ENCODE measurements at places on chromosomes 4 and X.

DNA sequence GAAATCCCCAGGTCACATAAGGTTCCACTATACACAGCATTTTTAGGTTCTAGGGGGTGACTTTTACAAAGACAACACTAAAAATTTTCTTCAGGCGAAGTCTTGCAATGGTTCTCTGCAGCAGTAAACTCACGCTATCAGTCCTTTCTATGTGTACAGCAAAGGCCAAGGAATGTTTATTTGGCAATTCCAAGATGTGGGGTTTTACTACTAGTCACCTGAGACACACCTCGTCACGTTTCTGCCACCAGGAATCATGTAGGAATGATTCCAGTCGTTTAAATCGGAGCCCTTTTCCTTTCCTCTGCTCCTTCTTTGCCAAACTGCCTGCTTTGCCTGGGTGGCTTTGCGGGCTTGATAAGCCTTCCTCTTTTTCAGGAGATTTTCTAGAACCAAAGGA is 75.9 kb upstream of the ENPEP start:
- DNase-seq = no peak

- no peak for DNase-seq
Measured at GRCh38 chr4:5416637-5417036, 291.7 kb downstream of the EVC2 start.

DNA sequence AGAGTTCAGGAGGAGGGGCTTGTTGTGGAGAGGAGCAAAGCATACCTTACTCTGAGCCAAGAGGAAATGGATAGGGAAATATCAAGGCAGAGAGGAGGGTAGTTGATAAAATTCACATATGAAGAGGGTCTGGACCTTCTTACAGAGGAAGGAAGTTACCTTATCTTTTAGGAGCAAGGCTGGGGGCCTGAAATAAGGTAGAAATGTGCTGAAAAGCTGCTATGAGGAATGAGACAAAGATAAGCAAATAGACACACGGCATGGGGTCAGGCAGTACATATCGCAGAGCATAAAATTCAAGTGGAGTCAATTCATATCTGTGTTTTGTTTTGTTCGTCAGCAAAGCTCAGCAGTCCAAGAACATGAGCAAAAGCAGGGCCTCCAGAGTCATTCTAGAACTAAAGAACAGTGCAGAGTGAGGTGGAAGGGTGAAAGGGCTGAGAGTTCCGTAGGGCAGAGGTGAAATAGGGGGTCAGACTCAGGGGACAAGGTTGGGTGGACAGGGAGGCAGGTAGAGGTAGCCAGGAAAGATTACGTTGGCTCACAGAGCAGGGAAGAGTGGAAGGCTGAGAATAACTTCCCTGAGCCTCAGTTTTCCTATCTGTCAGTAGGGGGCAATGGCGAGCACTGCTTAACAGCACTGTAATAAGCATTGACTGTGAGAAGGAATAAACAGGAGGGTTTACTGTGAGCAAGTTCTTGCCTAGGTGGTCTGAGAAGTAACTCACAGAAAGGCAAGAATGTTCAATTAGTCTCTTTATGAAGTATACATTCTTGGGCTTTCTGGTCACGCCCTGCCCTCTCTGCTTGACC is 9.2 kb downstream of the VSIG4 start:
- DNase-seq = peak; percentile 32

DNA sequence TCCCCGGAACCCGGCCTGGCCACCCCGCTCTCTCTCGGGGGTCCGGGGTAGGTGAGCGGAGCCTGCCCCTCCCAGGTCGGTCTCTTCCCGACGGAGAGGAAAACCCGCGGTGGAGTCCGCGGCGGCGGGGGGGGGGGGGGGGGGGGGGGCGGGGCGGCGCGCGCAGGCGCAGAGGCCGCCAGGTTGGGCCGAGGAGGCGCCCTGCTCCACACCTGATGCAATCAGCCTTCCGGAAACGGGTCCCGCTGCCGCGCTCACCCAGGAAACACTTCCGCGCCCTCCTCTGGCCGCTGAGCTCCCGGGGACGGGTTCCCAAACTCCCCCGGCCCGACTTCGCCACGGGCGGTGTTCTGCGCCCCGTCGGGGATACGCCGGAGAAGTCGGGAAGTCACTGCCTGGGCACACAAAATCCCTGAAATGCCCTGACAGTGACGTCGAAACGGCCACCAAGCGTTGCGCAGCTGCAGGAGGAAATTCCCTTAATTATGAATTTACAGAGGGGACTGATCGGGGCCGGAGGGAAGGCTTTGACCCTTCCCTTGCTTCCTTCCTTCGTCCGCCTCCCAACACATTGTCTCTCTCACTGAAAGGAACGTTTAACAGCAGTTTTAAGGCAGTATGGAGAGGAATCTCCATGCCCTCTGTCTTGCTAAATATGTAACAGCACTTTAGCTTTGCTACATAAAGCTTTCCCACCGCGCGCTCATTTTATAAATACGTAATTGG is 2.1 kb upstream of the APBB2 start:
- peak; percentile 73 for DNase-seq

DNA sequence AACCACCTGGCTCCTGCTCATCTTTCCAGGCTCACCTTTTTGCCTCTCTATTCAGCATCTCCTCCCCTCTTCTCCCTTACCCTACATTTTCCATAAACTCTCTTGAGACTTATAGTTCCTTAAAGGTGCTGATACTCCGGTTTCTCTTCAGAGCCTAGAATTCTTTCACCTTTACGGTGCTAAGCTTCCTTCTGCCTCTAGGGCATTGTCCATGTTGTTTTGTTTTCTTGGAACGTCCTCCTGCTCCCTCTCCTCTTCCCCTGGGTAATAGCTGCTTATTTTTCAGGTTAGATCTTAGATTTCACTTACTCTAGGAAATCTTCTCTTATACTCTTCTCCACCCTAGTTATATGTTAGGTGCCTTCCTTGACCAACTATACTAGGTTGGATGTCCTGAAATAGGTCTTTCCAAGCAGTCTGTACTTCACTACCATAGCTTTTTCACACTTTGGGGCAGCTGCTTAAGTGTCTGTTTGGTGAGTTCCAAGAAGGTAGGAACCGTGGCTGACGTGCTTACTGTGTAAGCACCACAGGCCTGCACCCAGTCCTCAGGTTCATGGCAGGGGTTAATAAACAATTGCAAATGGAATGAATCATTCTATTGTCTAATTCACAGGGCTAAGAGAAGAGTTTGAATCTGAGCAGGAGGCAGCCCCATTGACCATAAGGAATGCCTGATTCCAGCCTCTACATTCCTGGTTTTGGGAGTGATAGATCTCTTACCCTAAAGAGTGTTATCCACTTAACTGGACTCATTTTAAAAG is 227.5 kb downstream of the MGST2 start:
- DNase-seq = peak; percentile 3

DNA sequence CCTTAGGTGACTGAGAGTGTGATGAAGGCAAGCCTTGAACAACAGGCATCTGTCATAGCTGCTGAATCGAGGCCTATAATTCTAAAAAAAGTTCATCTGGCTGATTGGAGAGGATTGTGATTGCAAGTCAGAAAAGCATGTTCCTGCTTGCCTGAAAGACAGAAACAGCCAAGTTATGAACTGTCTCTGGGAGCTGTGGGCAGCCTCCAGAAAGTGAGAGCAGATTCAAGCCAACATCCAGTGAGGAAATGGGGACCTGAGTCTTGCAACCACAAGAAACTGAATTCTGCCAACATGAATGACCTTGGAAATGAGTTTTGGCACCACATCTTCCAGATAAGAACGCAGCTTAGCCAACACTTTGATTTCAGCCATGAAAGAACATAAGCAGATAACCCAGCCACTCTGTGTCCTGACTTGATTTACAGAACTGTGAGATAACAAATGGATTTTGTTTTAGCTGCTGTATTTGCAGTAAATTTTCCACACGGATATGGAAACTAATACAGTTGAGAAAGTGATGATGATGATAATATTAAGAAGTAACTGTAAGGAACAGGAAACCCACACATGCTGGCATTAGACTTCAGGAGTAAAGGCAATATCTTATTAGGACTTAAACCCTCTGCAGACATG is 240.3 kb upstream of the NDST3 start:
- no peak for DNase-seq

GRCh38 chrX:40975951-40976350 is 109.3 kb upstream of the USP9X start:
- no peak for DNase-seq

DNA sequence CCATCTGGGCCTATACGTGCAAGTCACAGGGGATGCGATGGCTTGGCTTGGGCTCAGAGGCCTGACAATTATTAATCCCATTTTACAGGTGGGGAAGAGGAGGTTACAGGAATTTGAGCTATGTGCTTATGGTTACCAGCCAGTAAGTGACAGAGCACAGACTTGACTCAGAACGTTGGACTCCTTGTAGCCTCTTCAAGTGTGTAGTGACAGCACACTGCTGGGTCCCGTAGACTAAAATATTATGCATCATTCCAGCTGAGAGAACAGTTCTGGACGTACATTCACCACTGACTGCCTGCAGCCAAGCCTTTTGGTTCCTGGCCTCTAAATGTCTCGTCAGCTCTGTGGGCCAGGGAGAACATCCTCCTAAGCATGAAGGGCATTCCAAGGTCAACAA is 314.5 kb downstream of the GPAT3 start:
- DNase-seq = peak; percentile 64

GRCh38 chr4:156609421-156609820 is 362.2 kb downstream of the PDGFC start:
- DNase-seq = no peak

DNA sequence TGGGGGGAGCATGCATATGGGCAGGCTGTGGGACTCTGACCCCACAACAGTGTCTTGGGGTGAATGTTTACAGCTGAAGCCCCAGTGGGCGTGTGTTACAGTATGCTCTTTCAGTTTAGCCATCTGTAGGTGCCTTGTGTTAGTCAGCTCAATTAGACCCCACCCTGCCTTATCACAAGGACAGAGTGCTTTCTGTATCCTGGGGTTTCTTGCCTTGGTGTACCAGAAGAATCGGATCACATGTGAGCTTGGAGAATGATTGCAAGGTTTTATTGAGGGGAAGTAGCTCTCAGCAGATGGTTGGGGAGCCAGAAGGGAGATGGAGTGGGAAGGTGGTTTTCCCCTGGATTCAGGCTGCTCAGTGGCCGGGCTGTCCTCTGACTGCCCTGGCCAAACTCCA is 27.3 kb downstream of the SH3BGRL start:
- no peak for DNase-seq

DNA sequence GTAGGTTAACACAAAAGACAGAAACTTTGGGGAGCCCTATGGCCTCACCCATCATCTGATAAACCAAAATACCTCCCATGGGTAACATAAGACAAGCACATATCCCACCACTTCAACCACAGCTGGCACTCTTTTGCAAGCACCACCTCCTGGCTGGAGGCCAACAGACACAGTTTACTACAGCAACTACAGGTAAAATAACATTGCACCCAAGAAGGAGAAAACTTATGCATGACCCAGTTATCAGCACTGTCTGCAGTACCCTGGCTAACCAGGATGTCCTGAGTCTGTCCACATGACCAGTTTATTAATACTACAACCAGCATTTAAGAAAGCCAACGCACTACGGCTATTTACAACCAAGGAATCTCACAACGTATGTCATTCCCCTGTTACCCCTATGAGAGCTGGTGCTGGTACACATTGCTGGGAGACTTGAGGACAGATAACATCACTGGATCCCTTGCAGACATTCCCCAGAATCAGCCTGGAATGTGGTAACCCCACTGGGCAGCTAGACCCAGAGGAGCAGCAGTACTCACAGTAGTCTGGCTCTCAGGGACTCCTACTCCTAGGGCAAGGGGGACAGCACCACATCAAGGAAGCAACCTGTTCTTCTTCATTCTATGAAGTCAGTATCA is 32.0 kb downstream of the ELF2 start:
- peak; percentile 43 for DNase-seq

DNA sequence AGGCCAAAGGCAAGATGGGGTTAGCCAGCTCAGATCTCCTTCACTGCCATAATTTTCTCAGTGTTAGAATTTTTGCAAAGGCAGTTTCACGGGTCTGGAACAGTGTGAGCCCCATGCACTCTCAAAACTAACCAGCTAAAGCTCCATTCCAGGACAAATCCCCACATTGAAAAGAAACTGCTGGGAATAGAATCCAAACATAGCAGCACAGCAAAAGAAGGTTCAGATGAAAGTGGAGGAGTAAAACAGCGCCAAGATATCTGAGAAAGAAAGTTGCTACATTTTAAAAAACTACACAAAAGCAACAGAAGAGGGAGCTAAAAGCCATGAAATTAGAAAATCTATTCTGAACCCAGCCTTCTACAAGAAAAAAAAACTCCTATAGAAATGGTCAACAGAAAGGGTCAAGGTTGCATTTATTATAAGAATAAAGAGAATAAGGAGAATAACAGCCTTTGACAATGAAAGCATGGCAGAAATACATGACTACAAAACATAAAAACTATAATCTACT is 39.6 kb upstream of the SLC7A3 start:
- peak; percentile 30 for DNase-seq

DNA sequence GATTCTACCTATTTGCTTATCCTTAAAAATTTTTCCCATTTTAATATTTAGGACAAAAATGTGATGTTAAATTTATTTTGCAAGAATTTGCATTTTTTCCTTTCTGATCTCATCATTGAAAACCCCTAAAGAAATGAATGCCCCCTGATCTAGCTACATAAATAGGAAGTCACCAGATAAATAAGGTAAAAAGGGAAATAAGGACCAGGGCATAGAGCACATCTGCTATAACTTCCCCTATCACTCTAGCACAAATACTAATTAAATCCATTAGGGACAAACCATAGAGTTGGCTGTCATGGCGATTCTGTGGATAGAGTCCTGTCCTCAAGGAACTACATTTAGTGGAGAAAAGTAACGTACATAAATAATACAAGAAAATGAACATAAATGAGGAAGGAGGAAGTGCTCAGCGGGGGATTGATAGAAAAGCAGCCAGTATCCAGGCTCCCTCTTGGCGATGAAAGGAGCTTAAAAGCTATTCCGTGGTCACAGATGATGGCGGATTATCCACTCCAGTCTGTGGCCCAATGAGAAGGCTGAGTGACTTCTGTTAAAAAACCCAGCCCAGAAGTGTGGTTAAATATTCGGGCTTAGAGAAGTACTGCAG is 76.9 kb upstream of the RPL34 start:
- no peak for DNase-seq

GRCh38 chr4:37767546-37767945 is 58.9 kb upstream of the PGM2 start:
- peak; percentile 9 for DNase-seq

DNA sequence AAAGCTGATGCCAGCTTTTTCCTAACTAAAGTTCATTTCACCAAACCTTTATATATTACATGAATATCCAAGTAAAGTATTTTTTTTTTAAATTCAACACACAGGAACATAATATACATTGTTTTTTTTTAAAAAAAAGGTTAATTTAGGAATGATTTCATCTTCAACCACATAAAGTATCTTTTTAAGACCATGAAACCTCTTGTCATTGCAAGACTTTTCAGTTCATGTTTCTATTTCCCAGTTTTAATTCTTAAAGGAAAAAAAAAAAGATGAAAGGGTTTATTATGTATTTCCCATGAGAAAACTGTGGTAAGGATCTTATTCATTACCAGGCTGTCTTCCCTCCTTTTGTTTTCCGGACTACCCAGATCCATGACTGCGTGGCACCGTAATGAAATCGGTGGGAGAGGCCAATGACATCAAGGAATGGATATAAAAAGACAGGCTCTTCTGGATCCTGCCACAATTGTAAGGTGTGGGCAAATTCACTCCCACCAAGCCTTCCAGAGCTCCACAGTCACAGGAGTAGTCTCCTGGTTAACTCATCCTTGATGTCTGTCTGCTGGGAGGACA is 84.7 kb upstream of the CBR4 start:
- DNase-seq = no peak

- DNase-seq = no peak
Measured at GRCh38 chr4:76857074-76857409, 40.9 kb downstream of the SOWAHB start.

All from EH (cell line).